ENCODE measurements at places on chromosomes 3 and 15.

DNA sequence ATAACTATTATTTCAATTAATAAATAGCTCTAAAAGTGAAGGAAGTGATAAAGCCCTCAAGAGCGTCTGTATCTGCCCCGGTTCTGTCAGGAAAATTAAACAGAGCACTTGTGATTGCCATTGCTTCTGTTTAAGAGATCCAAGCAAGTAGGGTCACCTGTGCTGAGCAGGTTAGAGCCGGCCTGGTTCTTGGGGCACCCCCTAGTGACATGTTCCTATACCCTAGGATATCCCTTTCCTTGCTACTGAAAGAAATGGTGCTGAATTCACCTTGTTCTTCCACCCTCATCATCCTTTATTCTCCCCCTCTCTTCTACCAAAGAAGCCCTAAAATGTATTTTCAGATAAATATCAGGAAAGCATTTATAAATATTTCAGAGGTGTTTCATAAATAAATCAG lies 323.5 kb downstream of the RORA start:
- DNase-seq: no peak

- DNase-seq: no peak
Observed at GRCh38 chr15:85129881-85130280, 148.2 kb downstream of the PDE8A start.

- no peak for DNase-seq
Observed at GRCh38 chr3:3447641-3448040, 268.1 kb upstream of the CRBN start.

GRCh38 chr3:177603148-177603603 lies 405.9 kb upstream of the TBL1XR1 start:
- no peak for DNase-seq

GRCh38 chr3:194572143-194572789 lies 61.0 kb downstream of the TMEM44 start:
- DNase-seq: peak; percentile 73

GRCh38 chr3:4752201-4753072 lies 226.8 kb upstream of the BHLHE40 start:
- peak; percentile 96 for DNase-seq

- no peak for DNase-seq
Observed at GRCh38 chr3:149527531-149528339, 53.2 kb downstream of the TM4SF4 start.

DNA sequence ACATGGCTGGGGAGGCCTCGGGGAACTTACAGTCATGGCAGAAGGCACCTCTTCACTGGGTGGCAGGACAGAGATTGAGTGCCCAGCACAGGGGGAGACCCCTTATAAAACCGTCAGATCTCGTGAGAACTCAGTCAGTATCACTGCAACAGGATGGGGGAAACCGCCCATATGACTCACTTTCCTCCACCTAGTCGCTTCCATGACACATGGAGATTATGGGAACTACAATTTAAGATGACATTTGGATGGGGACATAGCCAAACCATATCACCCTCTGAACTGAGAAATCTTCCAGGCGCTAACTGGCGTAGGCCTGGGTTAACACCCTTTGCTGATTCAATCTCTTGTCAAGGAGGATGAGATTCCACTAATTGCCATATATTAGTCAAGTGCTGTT lies 392.3 kb downstream of the FEZF2 start:
- DNase-seq: no peak

DNA sequence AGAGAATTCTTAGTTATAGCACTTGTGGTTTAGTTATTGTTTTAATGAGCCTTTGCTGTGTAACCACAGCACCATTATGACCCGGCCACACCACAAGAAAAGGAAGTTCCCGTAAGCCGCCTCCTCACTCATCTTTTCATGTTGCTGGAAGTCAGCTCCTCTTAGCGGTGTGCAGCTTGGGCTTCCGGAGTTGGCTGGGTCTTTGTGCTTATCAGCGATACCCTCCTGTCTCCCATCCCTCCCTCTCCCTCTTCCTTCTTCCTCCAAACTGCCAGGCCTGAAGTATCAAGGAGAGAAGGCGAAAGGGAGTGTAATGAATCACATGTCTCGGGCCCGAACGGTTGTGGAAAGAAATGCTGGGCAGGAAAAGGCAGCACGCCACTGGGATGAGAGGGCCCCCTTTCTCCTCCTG lies 353.5 kb downstream of the MCTP2 start:
- DNase-seq: no peak

- DNase-seq: no peak
Observed at GRCh38 chr3:157581371-157581770, 78.2 kb upstream of the VEPH1 start.

GRCh38 chr3:139561255-139561817 lies 21.8 kb upstream of the RBP1 start:
- no peak for DNase-seq

- DNase-seq: no peak
Observed at GRCh38 chr15:91787198-91787597, 66.3 kb upstream of the SLCO3A1 start.

DNA sequence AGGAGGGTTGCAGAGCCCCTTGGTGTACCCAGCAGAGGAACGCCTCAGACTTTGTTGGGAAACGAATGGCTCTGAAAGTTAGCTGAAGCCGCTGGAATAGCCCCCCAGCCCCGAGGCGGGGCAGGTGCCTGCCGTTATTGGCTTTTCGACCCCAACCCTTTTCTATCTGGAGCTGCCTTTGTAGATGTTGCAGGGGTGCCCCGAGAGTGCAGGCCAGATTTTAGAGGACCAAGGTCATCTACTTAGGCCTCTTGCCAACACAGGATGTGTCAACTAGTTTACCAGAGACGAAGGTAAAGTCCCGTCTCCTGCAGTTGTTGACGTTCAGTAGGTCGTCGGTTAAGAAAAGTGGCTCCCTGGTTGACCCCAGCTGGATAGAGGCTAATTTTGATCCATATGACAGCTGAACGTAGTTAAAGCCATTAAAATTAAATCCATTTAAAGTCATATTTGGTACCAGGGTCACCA lies 579 bp upstream of the UBE3A start:
- DNase-seq: peak; percentile 26

DNA sequence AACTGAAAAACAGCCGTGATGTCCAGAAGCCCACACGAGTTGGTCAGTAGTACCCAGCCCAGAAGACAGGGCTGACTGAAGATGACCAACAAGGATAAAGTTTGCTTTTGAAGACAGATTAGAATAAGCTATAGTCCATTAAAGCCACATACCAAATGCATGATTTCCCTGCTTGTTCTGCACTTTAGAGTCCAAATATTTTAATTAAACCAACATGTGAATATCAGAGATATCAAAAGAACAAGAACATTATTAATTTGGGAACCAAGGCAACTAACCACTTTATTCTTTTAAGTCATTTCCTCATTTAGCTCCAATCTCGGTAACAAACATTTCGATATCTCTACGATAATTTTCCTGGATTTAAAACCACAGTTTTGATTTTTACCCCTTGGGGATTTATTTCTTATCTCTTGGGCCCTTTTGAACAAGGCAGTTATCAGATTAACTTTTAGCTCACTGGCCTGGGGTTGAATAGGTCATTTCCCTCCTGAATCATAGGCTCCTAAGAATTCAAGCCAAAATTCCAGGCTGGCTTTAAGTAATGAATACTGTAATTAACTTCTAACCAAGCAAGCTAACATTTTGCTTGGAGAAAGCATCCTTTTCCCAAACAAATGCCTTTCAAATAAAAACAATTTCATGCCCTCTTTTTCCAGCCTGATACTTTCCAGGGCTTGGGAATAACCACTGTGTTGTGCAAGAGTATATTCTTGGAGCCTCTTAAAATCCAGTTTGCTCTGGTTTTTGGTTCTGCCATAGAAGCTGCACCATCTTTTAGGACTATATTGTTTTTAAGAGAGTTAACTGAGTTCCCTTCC lies 102.9 kb upstream of the NR2E3 start:
- no peak for DNase-seq

- no peak for DNase-seq
Observed at GRCh38 chr3:187361835-187362234, 6.3 kb upstream of the RTP4 start.

DNA sequence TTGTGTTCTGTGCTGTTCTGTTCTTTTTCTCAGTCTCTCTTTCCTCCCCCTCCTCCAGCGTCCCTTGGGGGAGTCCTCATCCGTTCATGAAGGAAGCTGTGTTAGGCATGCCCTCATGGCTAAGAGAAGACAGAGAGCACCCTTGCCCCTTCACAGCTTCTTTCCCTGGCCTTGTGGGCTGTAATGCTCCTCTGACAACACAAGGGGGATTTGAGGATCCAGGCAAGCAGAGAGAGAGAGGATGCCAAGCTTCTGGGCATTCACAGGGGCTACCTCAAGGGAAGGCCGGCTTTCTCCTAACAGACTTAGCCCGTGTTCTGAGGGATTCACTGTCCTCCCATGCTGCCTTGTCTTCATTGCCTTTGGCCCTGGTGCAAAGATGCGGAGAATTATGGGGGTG lies 389.5 kb downstream of the LRTM1 start:
- peak; percentile 14 for DNase-seq

- peak; percentile 82 for DNase-seq
Observed at GRCh38 chr3:151837057-151837456, 23.1 kb downstream of the AADAC start.
